ENCODE measurements at places on chromosomes 6 and 20.

DNA sequence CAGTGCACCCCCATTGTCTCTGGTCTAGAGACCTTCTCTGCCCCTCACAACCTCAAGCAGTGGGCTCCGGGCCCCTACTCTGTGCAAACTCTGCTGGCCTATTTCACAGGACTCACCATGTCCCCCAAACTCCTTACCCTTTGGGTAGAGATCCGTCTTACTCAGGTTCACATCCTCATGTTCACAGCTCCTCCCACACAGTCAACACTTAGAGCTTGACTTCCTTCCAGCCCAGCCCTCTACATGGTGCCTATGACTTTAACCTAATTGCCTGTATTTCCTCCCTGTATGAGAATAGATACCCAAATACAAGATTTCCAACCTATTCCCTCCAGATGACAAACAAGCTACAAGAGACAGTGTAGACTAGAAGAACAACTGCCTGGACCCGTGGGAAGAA lies 528.6 kb upstream of the JARID2 start:
- DNase-seq, result peak; percentile 22

DNA sequence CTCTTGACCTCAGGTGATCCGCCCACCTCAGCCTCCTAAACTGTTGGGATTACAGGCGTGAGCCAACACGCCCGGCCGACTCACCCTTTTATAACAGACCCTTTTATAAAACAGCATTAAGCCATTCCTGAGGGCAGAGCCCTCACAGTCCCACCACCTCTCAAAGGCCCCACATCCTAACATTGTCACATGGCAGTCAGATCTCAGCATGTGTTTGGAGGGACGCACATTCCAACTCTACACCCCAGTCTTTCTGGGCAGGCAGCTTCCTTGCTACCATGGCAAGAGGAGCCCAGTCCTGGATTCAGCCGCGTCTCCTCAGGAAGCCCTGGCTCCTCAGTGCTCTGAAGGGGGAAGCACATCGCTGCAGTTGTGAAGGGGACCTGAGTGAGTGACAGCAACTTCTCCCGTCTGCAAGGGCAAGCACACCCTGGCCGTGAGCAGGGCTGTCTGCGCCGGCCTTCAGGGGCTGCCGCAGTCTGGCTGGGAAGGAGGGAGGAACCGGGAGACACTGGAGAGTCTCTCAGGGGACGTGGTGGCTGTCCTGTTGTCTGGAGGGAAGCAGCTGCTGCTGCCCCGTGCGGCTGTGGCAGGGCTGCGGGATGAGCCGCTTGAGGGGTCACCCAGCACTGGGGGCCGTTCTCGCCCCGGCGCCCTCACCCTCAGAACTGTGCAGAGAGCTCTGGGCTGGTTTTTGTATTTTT lies 15.9 kb downstream of the OSBPL2 start:
- DNase-seq, result no peak

- no peak for DNase-seq
Observed at GRCh38 chr20:14877301-14878028, 540.1 kb upstream of the FLRT3 start.

DNA sequence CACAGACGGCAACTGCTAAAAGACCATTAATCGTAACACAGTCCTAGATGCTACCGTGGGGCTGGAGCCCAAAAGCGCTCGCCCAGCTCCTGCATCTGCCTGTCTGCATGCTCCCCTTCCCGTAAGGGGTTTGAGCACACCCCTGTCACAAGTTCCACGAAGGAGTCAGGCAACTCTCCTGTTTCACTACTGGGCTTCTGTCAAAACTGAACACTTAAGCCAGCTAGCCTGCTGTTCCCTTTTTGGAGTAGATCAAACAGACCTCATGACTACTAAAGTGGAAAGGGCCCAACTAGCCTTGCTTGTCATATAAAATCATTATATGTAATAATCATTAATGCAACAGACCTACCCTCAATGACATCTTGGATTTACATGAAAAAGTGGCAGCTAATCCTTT lies 61.3 kb downstream of the TRMT11 start:
- no peak for DNase-seq

DNA sequence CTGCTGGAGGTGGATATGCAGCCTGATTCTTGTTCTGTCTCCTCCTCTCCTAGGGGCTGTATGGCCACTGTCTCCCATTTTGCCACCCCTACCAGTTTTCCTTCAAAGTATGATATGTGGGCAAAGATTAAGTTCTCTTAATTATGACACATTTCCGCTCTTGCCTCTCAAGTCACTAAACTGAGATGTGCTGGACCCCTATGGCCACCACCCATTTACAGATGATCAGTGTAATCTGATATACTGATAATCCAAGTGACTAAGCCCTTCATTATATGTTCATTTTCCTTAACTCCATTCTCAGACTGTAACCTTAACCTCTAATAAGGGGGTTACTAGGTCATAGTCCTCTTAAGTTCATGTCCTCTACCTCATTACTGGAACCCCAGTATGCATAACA lies 711 bp upstream of the C20orf141 start:
- DNase-seq, result no peak

DNA sequence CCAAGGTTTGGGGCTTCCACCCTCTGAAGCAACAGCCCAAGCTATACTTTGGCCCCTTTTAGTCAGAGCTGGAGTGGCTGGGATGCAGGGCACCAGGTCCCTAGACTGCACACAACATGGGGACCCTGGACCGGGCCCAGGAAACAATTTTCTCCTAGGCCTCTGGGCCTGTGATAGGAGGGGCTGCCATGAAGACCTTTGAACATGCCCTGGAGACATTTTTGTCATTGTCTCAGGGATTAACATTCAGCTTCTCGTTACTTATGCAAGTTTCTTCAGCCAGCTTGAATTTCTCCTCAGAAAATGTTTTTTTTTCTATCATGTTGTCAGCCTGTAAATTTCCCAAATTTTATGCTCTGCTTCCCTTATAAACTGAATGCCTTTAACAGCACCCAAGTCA lies 82.3 kb downstream of the LRRC1 start:
- no peak for DNase-seq

- DNase-seq, result no peak
Observed at GRCh38 chr6:156231026-156231765, 546.0 kb upstream of the ARID1B start.

- no peak for DNase-seq
Observed at GRCh38 chr6:3913077-3913957, 64.1 kb downstream of the FAM50B start.

DNA sequence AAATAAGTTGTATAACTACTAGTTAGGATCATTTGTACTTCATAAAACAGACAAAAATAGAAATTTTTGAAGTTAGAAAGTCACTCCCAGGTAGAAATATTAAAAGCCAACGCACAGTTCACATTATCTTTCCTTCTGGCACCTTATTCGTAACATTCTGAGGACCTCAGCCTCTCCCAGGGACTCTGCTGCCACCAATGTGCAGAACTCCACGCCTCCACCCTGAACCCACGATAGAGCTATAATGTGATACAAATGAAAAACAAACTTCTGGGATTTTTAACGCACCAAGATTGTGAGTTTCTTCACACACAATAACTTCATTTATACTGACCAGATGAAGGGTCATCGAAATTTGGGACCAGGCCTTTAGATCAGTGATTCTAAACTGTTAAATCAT lies 9.5 kb downstream of the BMP7 start:
- no peak for DNase-seq

DNA sequence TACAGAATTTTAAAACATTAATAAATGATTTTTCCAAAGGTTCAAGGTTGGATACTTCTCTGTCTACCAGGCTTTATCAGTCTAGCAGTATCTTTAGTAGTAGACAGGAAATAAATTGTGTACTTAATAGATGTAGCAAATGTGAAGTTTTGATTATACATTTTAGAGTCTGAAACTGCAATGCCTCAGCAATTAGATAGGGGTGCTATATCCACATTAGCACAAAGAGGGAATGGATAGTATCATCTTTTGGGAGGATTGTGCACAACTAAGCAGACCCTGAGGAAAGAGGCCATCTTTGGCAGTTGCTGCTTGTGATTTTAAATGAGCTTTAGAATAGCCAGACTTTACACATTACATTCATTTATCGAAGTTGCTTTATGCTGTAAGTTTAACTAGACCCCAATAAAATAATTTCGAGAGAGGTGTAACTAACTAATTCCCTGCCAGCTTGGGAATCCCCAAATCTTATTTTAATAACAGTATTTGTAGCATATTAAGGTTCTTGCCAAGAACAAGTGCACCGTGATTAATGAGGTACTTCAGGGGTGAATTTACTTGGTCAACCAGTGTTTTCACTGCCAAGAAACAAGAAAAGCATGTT lies 2.8 kb downstream of the KCNQ5 start:
- DNase-seq, result peak; percentile 19

DNA sequence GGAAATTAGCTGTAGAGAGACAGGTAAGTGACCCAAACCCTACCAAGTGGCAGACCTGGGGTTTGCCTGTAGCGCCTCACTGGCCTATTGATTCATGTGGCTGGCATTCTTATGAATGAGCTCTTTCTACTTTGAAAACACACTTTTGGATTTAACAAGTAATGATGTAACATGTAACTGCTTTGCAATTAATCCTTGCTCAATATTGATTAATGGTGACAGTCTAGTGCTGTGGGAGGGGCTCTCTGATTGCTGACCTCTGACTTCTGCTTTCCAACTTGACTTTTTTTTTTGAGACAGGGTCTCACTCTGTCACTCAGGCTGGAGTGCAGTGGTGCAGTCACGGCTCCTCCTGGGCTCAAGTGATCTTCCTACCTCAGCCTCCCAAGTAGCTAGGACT lies 82.7 kb downstream of the TIAM2 start:
- no peak for DNase-seq

DNA sequence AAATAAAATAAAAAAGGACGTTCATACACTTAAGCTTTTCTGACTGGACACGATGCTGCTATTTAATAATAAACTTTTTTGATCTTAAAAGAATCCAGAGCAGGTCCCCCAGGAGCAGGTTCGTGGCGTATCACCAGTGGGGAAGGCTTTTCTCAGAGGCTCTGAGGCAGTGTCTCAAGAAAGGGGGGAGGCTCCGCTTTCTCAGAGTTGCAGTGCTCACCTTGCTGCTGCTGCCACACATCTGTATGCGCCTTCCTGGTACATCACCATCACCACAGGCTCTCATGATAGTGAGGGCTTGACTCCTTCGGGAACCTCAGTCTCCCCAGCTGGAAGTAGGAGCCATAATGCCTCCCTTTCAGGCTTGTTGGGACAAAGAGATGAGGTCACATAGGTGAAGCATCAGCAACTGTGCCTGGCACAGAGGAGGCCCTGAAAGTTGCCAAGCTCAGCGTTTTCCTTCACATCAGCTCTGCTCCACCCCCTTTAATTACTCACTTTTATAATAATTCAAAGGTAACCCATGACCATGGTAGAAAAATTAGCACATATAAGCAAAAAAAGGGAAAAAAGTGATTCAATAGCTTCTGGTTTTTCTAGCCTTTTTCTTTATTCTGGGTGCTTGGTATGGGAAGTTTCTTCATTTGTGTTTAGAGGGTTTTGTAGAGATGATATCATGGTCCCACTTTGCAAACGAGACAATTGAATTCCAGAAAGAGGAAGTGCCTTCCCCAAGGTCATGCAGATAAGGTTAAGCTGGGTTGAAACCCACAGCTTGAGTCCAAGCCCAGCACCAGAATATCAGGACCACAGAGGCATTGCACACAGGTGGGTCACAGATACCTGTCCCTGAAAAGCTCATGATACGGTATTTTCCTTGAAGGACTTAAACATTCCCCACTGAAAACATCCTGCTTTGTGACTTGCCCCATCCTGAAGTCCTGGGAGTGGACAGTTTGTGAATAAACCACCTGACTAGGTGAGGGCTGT lies 24.5 kb downstream of the SRSF3 start:
- DNase-seq, result no peak

- DNase-seq, result no peak
Observed at GRCh38 chr6:9136141-9136822, 700.9 kb upstream of the SLC35B3 start.

DNA sequence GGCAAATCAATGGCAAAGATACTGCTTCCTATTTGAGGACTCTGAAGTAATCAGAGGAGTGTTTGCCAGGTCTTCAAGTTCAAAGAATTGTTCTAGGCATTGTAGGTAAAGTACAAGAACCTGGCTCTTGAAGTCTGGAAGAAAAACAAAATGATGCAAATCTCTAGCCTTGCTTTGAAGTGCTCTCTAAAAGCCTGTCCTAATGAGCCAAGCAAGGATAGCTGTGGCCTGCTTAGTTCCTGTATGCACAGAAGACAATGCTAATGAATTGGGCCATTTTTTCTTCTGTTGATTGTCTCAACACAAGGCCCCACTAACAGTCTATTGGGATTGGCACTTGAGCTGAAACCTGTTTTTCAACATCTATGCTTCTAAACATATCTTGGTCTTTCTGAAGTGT lies 165.0 kb upstream of the POU3F2 start:
- no peak for DNase-seq
